Thoracic aorta (tissue), 2 donors: ENCODE measurements at places on chromosomes 6 and 20. TPM values are rescaled to one million over a fixed set of nuclear protein-coding genes. Genes with fewer than 3 reads are reported as not detected.
A peak's percentile ranks its signal among the peaks of the same experiment; 100 is the strongest.

Gene BHLHE23
- total RNA-seq = not detected

Gene LHFPL5
- not detected for total RNA-seq

Gene RXRB
- 38.7 TPM for total RNA-seq

- DNase-seq = peak; percentile 59
Measured at GRCh38 chr20:50304923-50305635, 114.4 kb downstream of the CEBPB start.

DNA sequence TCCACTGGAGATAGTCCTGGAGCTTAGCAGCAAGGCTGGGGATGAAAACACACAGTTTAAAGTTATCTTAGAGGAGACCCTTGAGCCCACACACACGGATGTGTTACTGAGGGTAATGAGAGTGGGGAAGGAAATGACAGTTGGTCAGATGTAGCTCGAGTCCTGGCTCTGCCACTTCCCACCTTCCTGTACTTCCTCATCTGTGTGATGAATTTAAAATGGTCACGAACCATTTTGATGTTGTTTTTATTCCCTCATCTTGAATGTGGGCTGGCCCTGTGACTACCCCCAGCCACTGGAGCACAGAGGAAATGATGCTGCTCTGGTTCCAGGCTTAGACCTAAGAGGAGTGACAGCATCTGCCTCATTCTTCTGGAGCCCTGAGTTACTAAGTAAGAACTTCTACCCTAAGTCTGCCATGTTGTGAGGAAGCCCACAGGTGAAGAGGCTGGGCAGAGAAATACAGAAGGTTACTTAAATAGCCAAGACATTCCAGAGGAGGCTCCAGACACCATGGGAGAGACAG, 141.2 kb downstream of the NRN1 start:
- DNase-seq = no peak

- DNase-seq = no peak
Measured at GRCh38 chr6:144653885-144654505, 368.9 kb downstream of the UTRN start.

GRCh38 chr6:43835872-43836419, 65.9 kb downstream of the VEGFA start:
- DNase-seq = no peak

GRCh38 chr6:170575250-170575649, 9.2 kb downstream of the PDCD2 start:
- DNase-seq = no peak
